ENCODE measurements at places on chromosomes 11 and 22. TPM values are rescaled to one million over a fixed set of nuclear protein-coding genes. Genes with fewer than 3 reads are reported as not detected.

GRCh38 chr11:7484131-7484530, 1.2 kb upstream of the OLFML1 start:
- no peak for DNase-seq

DNA sequence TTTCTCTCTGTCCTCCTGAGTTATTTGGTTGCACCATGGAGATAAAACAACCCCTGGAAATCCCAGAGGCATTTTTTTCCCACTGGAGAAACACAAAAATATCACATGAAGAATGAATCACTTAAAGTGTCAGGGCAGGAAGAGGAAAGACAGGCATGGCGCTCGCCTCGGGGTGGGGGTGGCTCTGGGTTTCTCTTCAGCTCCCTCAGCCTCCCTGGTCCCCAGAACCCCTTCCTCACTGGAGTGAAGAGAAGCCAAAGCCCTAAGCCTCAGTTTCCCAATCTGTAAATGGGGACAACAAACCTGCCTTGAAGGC, 938 bp downstream of the SHISAL1 start:
- no peak for DNase-seq

GRCh38 chr11:48031602-48032001, 51.2 kb downstream of the PTPRJ start:
- no peak for DNase-seq

DNA sequence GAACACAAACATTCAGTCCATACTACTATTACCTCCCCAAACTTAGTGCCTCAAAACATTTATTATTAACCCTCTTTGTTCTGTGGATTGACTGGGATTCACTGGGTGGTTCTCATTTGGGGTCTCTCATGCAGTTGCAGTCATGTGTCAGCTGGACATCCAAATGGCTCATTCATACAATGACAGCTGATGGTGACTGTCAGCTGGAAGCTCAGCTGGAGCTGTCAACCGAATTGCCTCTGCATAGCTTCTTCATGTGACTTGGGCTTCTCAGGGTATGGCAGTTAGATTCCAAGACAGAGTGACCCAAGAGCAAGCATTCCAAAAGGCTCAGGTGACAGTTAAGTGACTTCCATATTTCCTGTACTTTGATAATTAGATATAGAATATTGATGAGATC, 85.2 kb downstream of the CCDC34 start:
- no peak for DNase-seq

- no peak for DNase-seq
Measured at GRCh38 chr11:62905296-62905695, 15.9 kb downstream of the CHRM1 start.

- no peak for DNase-seq
Measured at GRCh38 chr22:45842291-45842991, 134.5 kb downstream of the WNT7B start.

DNA sequence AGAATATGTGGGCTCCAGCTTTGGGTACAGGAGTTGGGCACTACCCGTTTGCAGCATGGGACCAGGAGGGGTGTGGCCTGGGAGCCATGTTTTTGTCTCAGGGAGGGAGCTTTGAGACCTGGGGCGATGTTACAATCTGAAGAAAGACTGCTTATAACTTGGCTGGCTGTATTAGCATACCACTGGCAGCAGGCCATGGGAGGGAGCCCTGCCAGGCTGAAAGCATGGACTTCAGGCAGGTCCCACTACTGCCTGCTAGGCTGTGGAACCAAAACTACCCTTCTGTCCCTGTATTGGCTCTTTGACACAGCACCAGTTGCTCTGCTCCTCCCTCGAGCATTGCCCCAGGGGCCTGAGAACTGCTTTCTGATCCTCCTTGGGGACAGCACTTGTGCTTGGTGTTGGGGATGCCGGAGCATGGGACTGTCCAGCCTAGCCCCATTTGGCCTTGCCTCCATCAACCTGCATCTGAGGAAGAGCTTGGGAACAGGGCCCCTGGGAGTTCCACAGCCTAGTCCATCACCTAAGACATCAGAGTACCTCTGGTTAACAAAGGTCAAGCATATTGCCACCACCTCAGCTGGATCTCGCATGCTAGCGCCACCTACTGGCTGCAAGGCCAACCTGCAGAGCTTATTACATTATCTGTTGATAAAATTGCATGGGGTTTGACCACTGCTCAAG, 217.4 kb downstream of the SBF2 start:
- no peak for DNase-seq

GRCh38 chr11:57500926-57501325, 14.6 kb downstream of the SLC43A1 start:
- no peak for DNase-seq

DNA sequence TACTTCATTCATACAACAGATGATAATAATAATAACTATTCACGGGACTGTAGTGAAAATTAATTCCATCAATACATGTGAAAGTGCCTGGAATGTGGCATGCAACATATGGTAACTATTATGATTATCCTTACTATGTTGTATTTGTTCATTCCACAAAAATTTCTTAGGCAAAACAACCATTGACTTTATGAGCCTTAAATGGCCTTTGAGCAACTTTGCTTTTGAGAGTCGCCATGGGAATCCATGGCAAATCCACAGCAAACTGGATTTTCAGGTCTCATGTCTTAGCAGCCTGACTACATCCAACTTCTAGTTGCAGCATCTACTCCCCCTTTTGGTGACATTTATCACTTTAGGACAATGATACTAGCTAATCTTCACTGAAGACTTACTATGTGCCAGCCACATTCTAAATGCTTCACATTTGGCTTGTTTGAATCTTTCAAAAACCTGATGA, 56.8 kb downstream of the SLC1A2 start:
- DNase-seq = no peak

DNA sequence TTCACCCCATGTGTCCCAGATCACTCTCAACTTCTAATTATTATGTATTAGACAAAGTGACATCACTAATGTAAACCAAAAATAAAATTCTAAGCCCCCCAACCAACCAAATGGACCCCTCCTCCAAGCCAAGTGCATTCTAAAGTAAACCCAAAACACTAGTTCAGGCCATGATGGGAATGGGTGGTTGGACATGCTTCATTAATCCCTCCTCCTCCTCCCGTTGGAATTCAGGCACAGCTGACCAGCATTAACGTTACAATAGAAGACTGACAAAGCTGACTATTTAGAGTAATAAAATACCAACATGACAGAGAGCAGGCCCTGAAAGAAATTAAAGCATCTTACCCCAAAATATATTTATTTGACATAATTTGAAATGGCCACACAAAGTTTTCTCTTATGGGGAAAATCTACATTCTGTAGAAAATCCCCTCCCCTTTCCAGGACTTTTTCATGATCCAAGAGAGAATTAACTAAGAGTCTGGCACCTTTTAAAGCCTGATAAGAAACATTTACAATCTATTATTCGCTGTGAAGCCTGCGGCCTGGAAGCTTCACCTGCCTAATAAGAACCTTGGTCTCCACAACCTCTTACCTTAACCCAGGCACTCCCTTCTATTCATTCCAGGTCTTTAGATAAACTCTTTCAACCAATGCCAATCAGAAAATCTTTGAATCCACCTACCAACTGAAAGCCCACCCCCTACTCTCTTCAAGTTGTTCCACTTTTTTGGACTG, 948.5 kb upstream of the CCDC90B start:
- DNase-seq = no peak

- no peak for DNase-seq
Measured at GRCh38 chr11:36062796-36063365, 119.0 kb downstream of the LDLRAD3 start.

GRCh38 chr11:116109228-116109627, 605.0 kb upstream of the CADM1 start:
- DNase-seq = no peak

- no peak for DNase-seq
Measured at GRCh38 chr11:43489869-43490465, 131.2 kb downstream of the TTC17 start.

GRCh38 chr11:130827451-130828377, 88.6 kb downstream of the SNX19 start:
- no peak for DNase-seq

GRCh38 chr22:19081351-19081750, 40.9 kb downstream of the DGCR2 start:
- DNase-seq = no peak

DNA sequence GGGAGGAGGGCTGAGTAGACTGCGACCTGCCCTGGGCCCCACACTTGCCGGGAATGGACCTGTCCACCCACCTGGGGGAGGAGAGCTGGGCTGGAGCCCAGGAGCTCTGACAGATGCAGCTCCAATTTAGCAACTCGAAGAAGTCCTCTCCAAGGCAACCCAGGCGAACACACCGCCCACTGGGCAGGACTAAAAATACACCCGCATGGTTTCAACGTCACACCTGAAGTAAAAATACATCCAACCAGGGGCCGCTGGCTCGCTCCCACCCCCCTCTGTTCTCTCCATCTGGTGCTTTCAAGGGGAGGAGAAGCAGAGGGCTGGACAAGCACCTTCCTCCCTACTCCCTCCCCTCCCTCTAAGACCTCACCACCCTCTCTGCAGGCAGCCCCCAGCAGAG, 119.9 kb downstream of the FEZ1 start:
- DNase-seq = peak; percentile 65

GRCh38 chr22:28750471-28750881, 8.6 kb downstream of the HSCB start:
- DNase-seq = no peak

- DNase-seq = no peak
Measured at GRCh38 chr11:73233211-73233610, 15.1 kb downstream of the P2RY2 start.

DNA sequence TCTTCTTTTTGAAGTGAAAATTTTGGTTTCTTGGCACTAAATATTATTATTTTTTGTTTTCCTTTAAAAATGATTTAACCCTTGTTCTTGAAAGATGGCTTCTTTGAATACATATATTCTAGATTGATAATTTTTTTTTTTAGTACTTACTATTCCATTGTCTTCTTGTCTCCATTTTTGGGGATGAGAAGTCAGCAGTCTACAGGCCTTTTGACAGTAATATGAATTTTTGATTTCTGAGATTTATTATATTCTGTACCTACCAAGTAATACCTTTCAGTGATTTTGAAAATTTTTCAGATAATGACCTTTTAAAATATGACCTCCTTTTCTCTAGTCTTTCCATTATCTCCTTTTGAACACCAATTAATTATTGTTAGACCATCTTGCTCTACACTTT, 294.1 kb upstream of the LARGE1 start:
- DNase-seq = no peak

GRCh38 chr11:93957397-93957952, 63.7 kb upstream of the HEPHL1 start:
- DNase-seq = no peak

DNA sequence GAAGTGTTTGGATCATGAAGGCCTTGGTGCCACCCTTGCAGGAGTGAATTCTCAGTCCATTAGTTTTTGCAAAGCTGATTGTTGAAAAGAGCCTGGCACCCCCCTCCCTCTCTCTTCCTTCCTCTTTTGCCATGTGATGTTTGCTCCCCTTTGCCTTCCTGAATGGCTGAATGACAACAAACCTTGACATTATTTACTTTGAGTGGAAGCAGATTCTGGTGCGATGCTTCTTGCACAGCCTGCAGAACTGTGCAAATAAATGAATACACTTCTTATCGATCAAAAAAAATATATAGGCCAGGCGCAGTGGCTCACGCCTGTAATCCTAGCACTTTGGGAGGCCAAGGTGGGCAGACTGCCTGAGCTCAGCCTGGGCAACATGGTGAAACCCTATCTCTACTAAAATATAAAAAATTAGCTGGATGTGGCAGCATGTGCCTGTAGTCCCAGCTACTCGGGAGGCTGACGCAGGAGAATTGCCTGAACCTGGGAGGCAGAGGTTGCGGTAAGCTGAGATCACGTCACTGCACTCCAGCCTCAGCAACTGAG, 2.0 kb upstream of the NARS2 start:
- DNase-seq = no peak

DNA sequence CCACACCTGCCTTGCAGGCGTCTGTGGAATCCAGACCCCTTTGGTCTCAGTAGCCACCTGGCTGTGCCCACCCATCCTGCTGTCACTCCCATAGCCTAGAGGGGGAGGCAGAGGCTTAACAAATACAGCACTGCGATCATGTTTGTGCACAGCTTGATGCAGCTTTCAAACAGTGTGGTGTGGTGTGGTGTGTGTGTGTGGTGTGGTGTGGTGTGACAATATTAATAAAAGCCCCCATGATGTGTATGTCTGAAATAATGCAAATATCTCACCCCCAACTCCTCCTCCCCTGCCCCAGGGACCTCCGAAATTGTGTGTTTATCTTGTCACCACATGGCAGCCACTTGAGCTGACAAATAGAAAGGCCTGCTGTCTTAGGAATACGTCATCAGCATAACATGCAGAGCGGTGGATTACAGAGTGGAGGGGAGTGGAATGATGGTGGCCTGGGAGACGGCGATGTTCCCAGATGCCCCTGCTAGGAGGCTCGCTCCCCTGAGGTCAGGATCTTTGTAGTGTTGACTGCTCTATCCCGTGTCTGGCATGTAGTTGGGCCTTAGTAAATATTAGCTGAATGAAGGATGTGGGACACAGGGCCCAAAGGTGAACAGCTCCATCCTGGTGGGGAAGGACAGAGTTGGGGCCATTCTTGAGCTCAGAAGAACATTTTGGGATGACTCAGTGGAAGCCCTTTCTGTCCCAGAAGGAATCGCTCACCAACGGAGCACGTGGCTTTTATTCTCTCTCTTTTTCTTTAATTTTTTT, 2.8 kb downstream of the PDXP start:
- no peak for DNase-seq

GRCh38 chr11:57269571-57270021, 32.5 kb upstream of the APLNR start:
- DNase-seq = no peak

KRTAP5-7 gene
- polyA plus RNA-seq = 0.32 TPM

LYVE1 gene
- 67.2 TPM for polyA plus RNA-seq

MPZL2 gene
- 16.4 TPM for polyA plus RNA-seq

RTL10 gene
- polyA plus RNA-seq = 24.3 TPM

MS4A1 gene
- 0.54 TPM for polyA plus RNA-seq

SART1 gene
- polyA plus RNA-seq = 60.6 TPM

C1QTNF5 gene
- 18.1 TPM for polyA plus RNA-seq

SAA2 gene
- polyA plus RNA-seq = not detected
